Left hindlimb (tissue), 1 donor: ENCODE measurements at places on chromosomes 2 and 18.

DNA sequence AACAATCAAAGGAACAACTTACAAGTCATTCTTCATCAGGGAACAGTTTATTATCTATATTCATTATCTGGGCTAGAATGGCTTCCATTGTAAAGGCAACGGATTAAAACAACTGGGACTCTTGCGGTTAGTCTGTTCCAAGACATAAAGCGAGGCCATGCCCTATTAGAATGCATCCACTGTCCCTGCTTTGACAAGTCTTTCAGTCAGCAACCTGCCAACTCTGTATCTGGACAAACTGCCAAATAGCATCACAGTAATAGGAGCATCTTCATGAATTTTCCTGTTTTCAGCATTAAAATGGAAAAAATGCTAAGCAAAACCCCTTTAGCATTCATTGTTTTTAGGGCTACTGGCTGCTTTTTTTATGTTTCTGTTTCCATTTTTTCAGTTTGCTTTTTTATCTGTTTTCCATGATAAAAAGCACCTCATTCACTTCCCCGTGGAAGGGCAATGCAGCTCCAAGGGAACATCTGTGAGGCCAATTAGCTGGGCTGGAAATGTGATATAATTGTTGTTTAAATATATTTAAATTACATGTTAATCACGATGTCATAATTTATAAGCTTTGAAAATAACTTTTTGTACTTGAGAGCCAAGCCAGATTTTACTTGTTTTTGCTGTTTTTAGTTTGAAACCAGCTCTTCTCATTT lies 834.3 kb downstream of the CPS1 start:
- DNase-seq = no peak

DNA sequence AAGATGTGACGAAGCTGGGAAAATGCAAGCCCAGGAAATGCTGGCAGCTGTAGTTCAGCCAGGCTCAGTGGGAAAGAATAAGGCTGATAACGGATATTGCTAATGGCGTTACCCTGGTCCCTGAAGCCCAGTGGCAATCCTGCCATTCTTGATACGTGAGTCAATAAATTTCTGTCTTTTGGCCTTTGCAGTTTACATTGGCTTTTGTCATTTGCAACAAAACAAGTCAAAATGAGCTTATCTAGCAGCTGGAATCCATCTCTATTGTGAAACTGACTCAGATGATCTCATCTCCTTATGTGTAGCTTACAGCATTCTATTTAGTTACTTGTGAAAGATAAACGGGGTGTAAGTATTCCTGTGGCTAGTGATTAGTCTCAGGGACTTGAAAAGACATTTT lies 43.8 kb downstream of the ARL6IP6 start:
- DNase-seq = no peak

DNA sequence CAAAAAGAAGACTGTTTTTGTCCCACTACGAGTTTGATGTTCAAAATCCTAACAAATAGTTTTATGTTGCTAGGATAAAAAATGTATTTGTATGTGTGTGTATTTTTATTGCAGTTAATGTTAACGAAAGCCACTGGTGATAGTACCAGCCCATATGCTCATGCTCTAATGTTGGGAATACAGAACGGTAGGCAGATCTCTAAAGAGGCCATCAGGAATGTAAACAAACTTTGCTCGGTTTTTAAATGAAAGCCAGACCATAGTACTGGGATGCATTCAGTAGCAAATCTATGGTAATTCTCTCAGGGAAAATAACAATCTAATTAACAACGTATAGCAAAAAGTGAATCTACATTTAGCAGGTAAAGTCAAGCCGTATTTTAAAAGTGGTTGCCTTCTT lies 208.1 kb downstream of the NEDD4L start:
- no peak for DNase-seq

GRCh38 chr2:106107509-106108131 lies 86.5 kb downstream of the UXS1 start:
- DNase-seq = no peak

GRCh38 chr2:237486819-237487448 lies at the start of gene MLPH:
TSS of gene MLPH (plus strand) at chr2:237487251. CDS start at chr2:237493427, 6,176 bp downstream.
- no peak for DNase-seq

DNA sequence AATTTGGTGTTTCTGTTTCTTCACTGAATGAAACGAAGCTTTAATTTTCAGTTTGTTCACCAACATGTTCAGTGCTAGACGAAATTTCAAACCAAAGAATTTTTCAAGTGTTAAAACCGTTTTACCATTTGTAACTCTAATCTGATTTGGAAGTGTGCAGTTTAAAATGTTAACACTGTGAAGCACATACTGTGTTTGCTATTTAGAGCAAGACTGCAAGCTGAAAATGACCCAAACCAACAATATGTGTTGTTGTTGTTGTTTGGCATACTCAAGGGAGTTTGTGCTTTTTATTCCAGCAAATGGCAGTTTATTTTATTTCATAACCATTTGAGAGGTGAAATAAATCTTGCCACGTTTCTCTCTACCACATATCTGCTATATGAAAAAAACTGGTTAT lies 128.4 kb upstream of the CDH7 start:
- no peak for DNase-seq

- DNase-seq = no peak
These were observed 127.9 kb upstream of the PGAP1 start for GRCh38 chr2:197054437-197054836.

DNA sequence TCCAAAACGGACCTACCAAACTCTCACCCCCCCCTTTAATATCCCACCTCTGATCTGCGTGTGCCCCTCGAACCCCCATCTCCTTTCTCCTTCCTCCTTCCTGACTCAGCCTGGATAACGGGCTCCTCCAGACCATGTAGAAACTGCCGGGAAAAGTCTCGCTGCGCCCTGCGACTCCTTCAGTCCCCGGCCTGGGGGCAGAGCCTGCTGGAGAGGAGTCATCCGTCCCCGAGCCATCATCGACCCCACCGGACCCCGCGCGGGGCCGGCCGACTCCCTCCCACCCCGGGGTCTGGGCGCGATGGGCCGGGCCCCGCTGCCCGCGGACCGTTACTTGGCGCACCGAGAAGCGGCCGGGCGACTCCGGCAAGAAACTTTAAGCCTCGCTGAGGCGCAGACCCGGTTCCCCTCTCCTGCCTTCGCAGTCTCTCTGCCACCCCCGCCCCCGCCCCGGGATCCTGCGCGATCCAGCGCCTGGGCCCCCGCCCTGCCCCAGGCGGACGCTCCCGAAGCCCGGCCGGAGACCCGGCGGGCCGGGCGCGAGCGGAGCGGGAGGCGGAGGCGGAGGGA lies 3.4 kb downstream of the ZEB2 start:
- DNase-seq = peak; percentile 57

DNA sequence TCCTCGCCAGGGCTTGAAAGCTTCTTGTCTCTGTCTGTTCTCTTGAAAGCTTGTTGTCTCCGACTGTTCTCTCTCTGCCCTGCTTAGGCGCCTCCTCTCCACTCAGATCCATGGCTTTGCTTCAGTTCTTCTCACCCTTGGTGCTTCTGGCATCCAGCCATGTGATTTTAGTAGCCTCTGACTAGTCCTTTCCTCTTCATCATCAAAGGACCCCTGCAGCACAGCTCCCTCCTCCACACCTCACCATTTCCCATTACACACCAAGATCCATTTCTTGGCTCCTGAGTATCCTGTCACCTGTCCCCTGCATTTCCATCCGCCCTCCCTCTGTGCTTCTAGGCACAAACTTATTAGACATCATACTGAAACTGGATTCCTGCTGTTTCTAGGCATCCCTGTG lies 59.4 kb downstream of the ZNF236 start:
- DNase-seq = no peak

GRCh38 chr2:46502291-46502885 lies 23.0 kb downstream of the TMEM247 start:
- no peak for DNase-seq

GRCh38 chr18:57081899-57082298 lies 65.0 kb upstream of the BOD1L2 start:
- DNase-seq = no peak

- no peak for DNase-seq
These were observed 2.5 kb downstream of the HTRA2 start for GRCh38 chr2:74532222-74532621.

DNA sequence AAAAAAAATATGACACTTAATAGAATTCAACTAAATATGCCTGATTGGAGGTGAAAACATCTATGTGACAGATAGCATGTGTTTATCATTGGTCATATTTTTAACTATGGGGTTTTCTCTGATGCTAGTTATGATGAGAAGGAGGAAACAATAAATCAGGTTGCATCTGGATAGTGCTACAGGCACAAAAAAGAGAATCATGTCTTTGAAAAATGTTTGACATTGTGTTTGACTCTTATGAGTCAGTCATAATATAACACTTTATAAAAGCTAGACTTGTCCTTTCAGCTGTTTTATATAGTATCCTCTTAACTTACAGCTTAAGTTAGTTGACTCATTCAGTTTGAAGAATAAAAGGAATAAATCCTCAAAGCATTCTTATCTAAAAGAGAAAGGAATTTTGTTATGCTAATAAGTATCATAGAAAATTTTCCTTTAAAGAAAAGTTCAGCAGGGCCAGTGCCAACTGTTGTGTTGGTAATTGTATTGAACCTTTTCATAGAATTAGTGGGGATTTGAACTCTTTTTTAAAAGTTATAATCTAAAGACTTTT lies 78.4 kb upstream of the UBXN4 start:
- no peak for DNase-seq

- peak; percentile 45 for DNase-seq
These were observed 74.2 kb downstream of the CD8B2 start for GRCh38 chr2:106561356-106561755.

- no peak for DNase-seq
These were observed 32.5 kb downstream of the CFLAR start for GRCh38 chr2:201148434-201148990.

DNA sequence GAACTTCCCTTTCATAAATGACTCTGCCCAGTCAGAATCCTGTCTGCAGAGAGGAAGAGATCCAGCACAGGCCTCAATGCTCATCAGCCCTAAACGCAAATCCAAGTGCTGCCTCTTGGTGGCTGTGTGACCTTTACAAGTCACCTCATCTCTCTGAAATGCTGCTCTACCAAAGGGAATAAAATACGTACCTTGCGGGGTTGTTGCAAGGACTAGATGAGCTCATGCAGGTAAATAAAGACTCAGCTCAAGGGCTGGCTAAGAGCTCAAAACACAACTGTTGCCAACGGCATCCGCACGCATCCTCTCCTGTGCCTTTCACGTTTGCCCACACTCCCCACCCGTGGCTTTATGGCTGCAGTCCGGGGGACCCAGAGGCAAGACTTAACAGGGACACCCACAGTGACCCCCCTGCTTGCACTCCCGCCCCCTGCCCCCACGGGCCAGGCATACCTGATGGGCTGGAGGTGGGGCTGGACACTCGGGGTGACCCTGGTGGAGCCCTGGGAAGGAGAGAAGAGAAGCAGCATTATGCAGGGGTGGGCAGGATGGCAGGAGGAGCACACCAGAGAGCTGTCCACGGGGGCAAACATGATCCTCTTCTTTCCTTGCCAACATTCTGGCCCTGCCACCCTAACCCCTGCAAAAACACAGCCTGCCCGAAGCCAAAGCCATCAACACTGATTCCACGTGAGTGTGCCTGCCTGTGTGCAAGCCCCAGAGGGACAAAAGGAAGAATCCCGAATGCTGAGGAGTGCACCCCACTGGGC lies 102.6 kb downstream of the TNS1 start:
- no peak for DNase-seq

GRCh38 chr18:29418136-29418535 lies 1241.2 kb upstream of the CDH2 start:
- DNase-seq = no peak

DNA sequence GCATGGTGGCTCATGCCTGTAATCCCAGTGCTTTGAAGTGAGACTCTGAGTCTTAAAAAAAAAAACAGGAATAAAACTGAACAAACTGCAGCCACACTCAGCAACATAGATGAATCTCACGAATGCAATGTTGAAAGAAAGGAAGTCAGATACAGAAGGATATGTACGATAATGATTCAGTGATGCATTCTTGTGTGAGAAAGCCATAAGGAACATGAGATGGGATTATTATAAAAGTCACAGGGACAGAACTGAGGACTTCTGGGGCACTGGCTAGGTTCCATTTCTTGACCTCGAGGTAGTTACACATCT lies 56.9 kb upstream of the SMAD2 start:
- no peak for DNase-seq

DNA sequence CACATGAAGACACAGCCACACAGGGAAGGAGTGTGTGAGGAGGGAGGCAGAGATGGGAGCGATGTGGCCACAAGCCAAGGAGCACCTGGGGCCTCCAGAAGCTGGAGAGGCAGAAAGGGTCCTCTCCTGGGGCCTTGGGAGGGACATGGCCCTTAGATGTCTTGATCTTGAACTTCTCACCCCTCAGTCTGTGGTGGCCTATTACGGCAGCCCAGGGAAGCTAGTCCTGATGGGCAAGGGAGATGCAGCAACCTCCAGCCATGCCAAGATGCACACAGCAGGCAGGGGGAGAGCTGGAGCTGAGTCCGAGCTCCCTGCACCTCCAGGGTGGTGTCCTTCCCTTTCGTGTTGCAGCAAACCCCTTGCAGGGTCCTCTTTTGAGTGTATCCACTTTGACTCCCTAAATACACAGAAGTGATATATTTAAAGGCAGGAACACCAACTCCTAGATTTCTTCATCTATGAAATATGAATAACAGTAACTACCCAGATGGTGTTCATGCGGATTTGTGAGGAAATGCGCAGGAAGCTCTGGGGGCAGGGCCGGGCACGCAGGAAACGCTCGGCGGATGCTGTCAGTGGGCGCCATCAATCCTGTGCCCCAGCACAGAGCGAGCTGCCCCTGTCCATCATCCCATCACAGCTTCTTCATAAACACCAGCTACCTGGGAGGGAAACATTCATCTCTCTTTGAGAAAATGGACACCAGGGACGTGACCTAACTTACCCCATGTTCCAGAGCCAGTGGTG lies 230.4 kb upstream of the MYT1L start:
- no peak for DNase-seq

DNA sequence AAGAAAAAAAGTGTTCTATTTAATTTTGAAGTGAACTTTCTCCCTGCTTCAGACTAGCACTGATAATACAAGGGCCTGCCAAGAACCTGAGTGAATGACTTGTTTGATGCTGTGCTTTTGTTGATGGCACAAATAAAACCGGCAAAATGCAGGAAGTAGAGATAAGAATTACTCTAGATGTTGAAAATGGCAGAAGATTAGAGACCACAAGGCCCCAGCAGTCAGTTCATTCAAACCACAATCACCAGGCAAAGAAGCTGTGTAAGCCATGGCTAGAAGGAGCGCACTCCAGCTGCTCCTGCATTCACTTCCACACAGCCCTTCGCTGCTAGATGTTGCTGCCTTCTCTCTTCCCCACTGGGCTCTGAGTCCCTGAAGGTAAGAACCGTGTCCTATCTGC lies 297.1 kb downstream of the AGPS start:
- no peak for DNase-seq

- peak; percentile 68 for DNase-seq
These were observed 126.3 kb downstream of the HDAC4 start for GRCh38 chr2:239274391-239275043.

GRCh38 chr2:235051436-235052260 lies 99.8 kb downstream of the SH3BP4 start:
- no peak for DNase-seq

GRCh38 chr18:6056171-6056910 lies 161.0 kb upstream of the TMEM200C start:
- no peak for DNase-seq

DNA sequence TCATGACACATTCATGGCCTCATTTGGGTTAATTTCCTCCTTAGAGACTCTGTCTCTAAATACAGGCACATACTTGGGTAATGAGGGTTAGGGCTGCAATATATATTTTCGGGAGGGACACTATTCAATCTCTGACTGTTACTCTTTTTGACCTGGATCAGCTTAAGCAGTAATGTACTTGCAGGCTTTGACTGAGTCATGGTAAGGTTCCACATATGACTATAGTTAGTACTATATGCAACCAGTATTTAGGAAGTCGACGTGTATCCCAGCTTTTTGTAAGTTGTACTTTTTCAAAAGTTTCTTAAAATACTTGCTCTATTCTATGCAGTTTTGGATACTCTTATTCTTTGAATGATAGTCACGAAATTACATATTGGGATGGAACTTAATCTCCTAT lies 37.2 kb upstream of the CDH19 start:
- no peak for DNase-seq
